ENCODE measurements at places on chromosomes 11 and 22.
A peak's percentile ranks its signal among the peaks of the same experiment; 100 is the strongest.

DNA sequence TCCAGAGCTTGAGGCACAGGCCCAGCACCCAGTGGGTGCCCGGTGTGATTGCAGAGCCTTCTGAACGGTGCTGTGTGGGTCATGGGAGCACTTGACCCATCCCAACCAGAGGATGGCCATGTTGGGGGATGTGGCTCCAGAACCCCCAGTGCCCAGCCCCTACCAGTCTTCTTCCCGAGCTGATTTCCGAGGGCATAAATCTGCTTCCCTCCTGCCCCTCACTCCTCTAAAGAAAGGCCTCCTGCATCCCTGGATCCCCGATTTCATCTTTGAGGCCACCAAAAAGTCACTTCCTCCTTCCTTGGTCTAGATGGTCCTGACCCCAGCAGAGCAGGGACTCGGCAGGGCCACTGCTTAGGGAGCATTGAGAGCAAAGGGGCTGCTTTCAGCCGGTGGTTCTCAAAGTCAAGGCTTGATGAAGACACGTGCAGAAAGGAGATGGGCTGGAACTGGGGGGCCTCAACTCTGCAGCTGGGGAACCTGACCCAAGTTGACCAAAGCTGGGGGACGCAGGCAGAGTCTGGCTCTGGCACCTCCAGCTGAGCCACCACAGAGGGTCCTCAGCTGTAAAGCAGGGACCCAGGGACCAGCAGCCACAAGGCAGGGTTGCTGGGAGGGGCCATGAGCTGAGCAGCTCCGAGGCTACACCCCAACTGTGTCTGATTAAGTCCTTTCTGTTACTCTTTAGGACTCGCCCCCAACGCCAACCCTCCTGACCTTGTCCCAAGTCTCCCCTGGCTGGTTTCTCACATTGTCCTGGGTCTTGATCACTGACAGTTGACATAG is 56.6 kb downstream of the LINC01488 start:
- no peak for DNase-seq

- no peak for DNase-seq
These were observed 389 bp upstream of the CASP12 start for GRCh38 chr11:104898685-104899013.

DNA sequence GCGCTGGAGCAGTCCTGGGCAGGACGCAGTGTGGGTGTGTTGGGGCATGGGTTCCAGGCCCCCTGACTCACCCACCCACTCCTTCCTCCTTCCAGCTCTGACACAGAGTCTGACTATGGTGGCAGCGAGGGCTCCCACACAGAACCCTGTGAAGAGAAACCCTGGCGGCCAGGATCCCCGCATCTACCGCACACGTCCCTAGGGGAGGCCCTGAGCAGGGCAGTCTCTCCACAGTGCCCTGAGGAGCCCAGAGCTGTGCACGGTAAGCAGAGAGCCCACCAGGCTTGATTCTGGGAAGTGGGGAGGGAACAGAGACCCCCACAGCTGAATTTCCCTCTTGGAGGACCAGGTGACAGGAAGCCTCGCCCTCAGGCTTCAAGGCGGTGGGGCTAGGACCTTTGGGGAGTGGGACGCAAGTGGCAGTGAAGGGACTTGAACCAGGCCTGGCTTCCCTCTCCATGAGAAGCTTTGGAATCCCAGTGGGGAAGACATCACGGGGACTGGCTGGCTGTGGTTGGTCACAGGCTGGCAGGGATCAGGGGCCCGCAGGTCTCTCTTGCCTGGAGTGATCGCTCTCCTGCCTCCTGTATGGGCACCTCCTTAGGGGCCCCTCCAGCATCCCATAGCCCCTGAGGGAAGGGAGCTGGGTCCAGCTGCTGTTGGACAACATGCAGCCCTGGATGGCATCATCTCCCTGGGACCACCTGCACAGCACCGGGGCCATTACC is 96.4 kb upstream of the PARVA start:
- no peak for DNase-seq

- DNase-seq: no peak
These were observed 12.8 kb downstream of the ETS1 start for GRCh38 chr11:128574576-128575011.

GRCh38 chr11:102489186-102490145 is 36.9 kb upstream of the TMEM123 start:
- no peak for DNase-seq

- no peak for DNase-seq
These were observed 5.6 kb downstream of the PTDSS2 start for GRCh38 chr11:455566-456147.

DNA sequence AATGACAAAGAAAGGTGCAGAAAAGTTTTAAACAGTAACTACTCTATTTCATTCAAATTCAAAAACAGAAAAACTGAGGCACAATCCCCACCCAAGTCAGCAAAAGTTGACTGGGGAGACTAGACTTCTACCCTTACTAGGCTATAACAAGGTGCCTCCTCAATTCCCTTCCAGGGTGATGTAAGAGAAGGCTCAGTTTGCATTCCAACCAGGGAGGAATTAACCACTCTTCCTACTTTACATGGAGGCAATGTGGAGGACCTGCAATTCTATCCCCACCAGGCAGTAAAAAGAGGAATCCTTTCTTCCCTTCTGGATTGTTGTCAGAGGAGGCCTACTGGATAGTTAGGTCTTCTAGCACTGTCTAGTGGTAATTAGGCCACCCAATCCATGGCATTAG is 26.1 kb downstream of the TYR start:
- DNase-seq: no peak

DNA sequence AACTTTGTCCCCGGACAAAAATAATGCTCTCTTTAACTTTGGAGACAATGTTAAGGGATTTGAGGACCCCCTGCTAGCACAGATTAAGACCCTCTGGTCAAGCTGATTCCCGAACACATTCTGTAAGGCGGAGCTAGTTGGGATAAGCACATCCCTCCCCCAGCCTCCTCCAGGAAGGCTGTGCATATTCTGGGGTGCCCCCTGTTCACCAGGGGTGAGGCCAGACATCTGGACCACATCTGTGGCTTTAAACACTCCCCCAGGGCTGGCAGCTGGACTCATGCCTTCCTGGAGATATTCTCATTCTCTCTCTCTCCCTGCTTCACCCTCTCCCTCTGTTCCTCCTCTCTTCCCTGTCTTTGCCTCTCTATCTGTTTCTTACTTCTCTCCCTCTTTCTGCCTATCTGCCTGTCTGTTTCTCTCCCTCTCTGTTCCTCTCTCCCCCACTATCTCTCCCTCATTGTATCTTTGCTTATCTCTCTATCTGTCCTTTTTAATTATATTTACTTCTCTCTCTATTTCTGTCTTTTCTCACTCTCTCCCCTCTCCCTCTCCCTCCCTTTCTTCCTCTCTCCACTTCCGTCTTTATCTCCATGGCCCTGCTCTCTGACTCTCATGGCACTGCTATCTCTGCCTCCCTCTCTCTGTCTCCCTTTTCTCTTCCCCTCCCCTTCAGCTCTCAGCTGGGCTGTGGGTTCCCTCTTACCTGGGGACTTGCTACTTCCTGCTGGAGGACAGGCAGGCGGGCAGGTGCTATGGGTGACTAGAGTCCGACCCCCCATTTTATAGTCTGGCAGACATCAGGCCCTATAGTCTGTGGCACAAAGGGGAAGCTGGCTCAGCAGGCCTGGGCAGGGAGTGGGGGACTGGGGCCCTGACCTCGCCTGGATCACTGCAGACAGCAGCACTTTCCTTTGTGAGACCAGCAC is at the start of gene CRYBB1:
Gene CRYBB1 (minus strand): TSS at position 757 of the 929 bp plus-strand sequence. CDS start 1,708 bp downstream, outside the sequence.
- DNase-seq: no peak

DNA sequence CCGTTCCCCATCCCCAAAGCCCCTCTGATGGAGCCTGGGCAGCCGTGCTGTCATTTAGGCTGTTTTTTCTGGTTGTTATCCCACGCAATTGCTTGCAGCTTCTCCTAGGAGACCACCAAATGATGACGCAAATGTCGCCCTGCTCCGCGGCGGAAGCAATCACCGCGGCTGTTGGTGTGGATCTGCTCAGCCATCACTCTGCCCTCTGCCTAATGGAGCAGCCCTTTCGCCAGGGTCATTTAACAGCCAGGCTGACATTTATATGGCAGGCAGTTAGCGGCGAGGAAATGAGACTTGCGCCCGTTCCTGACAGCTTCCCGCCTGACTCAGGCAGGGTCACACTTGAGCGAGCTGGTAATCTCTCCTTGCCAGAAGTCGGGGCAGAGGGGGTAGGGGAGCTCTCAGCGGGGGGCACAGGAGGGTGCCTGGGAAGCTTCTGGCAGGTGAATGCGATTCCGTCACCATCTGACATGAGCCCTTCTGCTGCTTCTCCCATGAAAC is 97.9 kb upstream of the RTL6 start:
- no peak for DNase-seq

DNA sequence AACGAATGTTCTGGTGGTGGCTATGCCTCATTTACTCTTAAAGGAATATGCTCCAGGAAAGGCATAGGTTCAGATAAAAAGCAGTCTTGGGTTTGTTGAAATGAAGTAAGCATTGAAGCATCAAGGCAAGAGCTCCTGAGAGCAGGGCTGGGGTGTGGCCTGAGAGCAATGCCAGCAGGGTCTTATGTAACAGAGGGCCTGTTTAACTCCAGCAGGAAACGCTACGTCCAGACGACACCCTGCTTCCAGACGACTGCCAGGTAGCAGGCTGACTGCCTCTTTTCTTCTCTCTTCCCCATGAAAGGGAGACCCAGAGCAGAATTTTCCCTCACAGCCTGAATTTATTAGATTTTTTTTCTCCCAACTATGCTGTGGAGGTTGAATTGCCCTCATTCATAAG is 127.2 kb upstream of the SLC5A12 start:
- DNase-seq: no peak

GRCh38 chr11:5284637-5285036 is 14.9 kb upstream of the HBE1 start:
- no peak for DNase-seq

DNA sequence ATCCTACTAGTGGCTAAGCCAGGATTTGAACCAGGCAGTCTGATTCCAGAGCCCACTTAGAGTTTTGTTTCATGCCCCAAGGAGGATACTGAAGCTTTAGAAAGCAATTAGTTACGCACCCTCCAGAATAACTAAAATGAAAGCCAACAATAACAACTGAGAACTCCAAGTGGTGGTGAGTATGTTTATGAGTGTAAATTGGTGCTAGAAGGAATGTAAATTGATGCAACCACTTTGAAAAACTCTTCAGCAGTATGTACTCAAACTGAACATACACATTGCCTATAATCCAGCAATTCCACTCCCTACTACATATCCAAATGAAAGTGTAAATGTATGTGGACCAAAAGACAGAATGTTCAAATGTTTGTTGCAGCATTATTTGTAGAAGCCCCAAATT is 6.7 kb upstream of the ARL14EP start:
- peak; percentile 31 for DNase-seq

DNA sequence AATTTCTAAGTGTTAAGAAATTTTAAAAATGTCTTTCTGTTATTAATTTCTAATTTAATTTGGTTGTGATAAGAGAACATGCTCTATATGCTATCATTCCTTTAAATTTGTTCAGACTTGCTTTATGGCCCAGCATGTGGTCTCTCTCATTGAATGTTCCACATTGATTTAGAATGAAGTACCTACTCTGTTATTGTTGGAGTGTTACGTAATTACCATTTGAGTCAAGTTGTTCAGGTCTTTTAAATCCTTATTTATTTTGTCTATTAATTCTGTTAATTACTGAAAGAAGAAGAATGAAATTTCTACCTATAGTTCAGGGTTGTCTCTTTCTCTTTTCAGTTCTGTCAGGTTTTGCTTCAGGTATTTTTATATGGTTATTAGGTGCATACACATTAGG is 57.0 kb downstream of the PRMT3 start:
- DNase-seq: no peak

DNA sequence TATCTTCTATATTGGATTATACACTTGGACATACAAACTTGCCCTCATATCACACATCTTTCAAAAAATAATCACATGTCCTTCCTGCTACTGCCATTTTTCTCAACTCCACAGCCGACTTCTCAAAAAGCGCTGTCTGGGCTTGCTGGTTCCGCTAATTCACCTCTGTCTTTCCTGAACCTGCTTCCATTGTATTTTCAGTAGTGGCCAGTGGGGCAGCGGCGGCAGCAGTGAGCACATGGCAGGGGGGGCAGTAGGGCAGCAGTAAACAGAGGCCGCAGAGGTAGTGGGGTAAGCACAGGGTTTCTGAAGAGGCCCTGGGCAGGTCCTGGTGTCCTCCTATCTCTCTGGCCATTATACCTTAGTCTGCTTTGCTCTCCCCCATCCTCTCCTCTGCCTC is 126.3 kb downstream of the RRAS2 start:
- no peak for DNase-seq

- no peak for DNase-seq
These were observed 99.8 kb downstream of the STIM1 start for GRCh38 chr11:3955299-3955665.

- no peak for DNase-seq
These were observed 138.5 kb upstream of the NCAM1 start for GRCh38 chr11:112822478-112823274.

- no peak for DNase-seq
These were observed 2.4 kb upstream of the ARHGEF12 start for GRCh38 chr11:120333801-120334200.

- peak; percentile 66 for DNase-seq
These were observed 19.7 kb downstream of the SLC37A2 start for GRCh38 chr11:125082611-125083311.
